ENCODE measurements at places on chromosomes 5 and 9.

DNA sequence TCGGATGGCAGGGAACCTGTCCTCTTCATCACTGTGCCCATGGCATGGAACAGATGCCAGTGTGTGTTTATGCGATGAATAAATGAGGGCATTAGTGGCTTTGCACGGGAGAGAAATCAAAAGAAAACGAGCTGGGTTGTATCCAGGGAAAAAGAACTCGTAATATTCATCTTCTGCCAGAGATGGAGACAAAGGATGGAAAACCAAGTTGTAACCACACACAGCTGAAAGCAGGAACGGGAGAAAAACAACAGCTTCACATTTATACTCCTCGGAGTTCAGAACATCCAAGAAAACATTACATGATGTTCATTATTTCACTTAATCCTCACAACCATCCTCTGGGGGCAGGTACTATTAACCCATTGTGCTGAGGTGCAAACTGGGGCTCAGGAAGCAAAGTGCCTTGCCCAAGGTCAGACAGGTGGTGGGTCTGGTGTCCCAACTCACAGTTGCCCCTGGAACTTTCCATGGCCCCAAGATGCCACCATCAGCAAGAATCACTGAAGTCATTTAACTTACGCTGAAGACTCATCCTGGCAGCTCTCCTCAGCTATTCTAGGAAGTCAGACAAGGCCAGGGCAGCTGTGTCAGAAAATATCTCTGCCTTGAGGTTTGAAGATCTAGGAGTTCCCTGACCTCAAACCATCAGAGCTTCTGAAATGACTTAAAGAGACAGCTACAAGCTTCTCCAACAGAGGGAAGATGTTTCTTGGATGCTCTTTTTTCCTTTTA is 250.4 kb downstream of the NSG2 start:
- no peak for DNase-seq

DNA sequence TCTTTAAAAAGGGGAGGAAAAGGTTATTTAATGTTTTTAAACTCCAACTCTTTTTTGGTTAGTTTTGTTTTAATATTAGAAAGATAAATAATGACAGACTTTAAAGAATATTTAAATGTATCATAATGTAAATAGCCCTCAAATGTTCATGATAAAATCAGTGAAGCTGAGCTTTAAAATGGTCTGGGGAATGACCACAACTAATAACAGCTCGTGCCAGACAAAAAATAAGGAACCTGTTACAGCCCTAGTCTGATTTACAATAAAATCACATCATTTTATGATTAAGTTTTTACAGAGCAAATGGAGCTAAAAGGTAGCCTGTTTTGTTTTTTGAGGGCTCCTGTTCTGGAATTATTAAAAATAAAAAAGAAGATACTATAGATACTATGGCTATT is 46.1 kb downstream of the VCAN start:
- no peak for DNase-seq

DNA sequence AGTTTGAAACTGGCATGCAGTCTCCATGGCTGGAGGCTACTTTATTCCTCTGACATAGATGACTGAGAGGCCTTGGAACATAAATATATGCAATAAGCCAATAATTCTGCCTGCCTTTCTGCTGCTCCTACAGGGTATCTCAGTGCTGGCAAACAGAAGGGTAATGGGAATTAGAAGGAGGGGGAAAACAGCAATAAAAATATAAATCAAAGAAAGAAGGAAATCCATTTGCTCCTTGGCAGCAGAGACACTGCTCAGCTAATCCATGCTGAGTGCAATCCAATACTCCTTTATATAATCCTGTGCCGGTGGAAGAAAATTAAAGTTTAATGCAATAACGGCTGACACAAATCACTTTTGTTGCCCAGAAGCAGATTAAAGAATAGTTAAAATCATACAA is 478.9 kb downstream of the SPATA31D1 start:
- DNase-seq, result no peak

GRCh38 chr5:97181856-97182545 is 1.0 kb downstream of the RIOK2 start:
- DNase-seq, result no peak

DNA sequence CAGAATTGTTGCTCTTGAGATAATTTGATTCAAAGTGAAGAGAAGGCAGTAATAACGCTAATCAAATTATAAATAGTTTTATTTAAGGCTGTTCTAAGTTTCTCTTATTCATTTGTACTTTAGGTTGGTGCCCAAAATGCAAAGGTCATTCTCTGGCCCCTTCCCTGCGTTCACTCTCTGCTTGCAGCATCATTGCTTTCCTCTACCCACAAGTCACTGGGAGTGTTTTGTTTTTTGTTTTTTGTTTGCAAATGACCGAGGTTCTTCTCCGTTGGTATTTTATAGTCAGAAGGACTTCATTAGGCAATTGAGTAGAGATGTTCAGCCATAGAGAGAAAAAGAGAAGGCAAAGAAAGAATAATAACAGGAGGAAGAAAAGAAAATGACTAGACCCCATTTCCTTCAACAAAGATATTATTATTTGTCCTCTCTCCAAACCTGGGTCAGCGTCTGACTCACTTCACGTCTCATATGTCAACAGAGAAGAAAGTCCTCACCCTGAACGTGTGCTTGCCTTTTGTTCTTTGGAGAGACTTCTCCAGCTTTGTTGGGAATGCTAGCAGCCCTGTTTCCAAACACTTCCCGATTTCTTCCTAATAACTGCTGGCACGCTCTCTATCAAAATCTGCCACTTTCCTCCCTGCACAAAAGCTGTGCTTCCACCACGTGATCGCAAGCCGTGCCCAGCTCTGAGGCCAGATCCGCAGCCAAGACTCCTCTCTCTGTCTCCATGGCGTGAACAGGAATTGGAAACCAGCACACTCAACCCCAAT is 119.8 kb downstream of the EBF1 start:
- DNase-seq, result no peak

DNA sequence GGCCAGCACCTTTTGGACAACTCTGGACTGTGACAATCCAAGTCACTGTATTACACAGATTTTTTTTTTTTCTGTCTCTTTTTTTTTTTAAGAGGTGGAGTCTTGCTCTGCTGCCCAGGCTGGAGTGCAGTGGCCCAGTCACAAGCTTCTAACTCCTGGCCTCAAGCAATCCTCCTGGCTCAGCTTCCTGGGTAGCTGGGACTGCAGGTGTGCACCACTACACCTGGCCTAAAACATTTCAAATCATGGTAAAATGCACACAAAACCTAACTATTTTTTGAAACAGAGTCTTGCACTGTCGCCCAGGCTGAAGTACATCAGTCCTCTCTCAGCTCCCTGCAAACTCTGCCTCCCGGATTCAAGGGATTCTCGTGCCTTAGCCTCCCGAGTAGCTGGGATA is 7.2 kb upstream of the N4BP3 start:
- no peak for DNase-seq

DNA sequence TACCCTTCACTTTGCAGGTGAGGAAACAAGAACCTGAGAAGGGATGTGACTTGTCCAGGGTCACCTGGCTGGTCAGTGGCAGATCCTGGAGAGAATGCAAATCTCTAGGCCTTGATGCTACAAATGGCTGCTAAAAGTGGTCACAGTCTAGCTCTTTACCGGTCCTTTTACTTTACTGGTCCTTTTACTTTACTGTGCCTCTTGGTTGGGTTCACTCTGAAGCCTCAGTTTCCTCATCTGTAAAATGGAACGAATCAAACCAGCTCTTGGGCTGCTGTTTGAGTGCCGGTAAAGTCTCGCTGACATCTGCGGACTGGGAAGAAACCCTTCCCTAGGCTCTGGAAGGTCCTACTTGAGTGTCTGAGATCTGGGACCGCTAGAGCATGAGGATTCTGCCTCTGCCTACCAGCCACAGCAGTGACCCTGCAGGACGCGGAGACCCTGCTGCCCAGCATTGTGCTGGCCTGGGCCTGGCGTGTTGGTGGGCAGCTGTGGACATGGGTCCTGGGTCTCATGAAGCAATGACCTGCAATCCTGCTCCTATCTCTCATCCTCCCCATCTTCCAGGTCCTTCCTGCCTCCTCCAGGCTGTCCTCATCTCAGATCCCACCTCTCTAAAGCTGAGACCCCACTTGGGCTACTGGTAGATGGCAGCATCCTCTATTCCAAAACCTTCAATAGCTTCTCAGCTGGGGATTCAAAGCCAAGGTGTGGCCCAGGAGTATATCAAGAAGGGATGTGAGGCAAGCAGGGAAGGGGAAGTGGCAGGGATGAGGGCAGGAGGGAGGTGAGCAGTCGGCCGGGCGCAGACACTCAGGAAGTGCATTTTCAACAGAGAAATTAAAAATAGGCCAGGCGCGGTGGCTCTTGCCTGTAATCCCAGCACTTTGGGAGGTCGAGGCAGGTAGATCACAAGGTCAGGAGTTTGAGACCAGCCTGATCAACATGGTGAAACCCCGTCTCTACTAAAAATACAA is 13.3 kb downstream of the CORO2A start:
- DNase-seq, result no peak

DNA sequence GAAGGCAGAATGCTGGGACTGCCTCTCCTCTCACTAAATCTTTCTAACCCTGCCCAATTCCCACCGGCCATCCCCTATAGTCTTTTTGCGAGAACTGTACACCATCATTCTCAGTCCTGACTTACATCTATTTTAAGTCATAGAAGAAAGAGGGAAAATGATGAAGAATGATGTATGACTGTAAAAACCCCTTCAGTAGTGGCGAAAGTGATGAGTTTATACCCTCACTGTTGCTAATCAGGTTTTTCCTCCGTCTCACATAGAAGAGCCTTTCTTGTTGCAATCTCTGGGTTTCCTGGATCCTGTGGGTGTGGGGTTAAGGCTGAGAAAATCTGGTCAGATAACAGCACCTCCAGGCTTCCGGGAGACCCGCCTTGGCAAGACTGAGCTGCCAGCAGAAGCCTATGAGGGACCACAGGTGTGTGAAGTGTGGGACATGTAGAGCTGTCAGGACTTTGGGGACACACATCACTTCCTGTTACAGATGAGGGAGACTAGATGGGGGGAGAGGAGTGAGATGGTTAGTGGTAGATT is 147.1 kb upstream of the SLC12A2 start:
- no peak for DNase-seq

DNA sequence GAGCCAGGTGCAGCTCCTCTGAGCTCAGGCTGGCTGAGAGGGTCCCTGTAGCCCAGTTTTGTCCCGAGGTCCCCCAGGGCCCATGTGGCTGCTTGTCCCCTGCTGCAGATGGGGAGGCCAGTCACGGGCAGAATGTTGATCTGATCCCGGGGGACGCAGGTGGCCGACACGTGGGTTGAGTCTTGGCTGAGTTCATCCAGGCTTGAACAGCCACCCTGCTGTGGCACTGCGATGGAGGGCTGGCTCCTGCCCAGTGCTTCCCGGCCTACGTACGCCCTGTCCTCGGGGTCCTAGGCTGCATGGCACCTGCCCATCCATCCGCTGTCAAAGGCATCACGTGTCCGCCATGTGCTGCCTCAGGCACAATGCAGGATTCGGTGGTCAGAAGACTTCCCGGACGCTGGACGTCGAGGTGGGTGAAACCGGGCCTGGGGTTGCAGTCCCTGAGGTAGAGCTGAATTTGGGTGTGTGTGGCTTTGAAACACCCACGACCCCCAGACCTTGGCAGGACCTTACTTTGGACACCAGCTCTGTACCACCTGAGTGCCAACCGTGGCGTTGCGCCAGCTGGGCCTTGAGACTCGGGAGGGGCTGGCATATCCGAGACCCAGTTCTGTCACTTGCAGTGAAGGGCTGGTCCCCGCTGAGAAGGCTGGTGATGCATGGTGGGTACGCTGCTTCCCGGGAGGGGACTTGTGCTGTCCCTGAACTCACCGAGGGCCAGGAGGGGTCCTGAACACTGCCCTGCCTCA is 22.3 kb downstream of the RXRA start:
- DNase-seq, result no peak

GRCh38 chr9:95499847-95500246 is 16.9 kb downstream of the PTCH1 start:
- no peak for DNase-seq

DNA sequence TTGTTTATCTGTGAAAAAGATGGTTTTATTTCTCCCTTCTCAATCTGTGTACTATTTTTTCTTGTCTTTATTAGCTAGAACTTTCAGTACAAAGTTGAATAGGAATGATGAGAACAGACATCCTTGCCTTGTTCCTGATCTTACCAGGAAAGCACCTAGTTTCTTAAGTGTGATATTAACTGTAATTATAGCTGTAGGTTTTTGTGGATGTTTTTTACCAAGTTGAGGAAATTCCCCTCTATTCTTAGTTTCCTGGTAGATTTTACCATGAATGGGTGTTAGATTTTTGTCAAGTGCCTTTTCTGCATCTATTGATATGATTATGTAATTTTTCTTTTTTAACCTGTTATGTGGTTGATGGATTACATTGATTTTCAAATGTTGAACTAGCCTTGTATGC is 68.7 kb downstream of the KCNN2 start:
- no peak for DNase-seq

GRCh38 chr5:131305138-131305689 is 41.4 kb downstream of the CDC42SE2 start:
- no peak for DNase-seq

- DNase-seq, result no peak
Observed at GRCh38 chr5:119274030-119274766, 81.6 kb upstream of the TNFAIP8 start.

DNA sequence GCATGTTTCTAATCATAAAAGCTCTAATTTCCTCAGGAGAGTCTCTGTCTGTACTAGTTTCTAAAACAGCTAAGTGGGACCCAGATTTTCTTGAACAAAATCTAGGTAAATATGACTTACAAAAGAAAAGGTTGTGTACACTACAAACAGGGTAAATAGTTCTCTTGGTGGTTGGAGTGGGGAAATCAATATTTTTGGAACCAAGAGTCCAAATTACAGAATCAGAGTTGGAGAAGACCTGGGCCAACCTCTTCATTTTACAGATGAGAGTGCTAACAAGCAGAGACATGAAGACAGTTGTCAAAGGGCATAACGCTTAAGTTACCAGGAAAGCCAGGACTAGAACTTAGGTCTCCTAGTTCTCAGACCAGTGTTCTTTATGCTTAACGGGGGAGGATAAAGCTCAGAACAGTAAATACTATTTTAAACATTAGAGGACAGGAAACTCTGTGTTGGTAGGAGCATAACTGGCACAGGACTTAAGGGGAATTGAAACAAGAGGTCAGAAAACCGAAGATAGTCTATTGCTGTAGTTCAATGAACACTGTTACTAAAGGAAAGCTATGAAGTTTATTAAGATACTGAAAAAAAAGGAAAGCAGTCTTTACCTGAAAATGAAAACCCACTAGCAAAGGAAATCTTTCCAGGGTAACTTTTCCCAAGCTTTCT is 9.3 kb upstream of the GOLGA1 start:
- no peak for DNase-seq

- DNase-seq, result no peak
Observed at GRCh38 chr5:81212211-81212751, 20.8 kb upstream of the CKMT2 start.
